ENCODE measurements at places on chromosomes 16 and 17.

GRCh38 chr16:8108991-8109509, 481.3 kb downstream of the TMEM114 start:
- DNase-seq, result no peak

GRCh38 chr17:40356990-40357881, 7.3 kb downstream of the GJD3 start:
- peak; percentile 40 for DNase-seq

DNA sequence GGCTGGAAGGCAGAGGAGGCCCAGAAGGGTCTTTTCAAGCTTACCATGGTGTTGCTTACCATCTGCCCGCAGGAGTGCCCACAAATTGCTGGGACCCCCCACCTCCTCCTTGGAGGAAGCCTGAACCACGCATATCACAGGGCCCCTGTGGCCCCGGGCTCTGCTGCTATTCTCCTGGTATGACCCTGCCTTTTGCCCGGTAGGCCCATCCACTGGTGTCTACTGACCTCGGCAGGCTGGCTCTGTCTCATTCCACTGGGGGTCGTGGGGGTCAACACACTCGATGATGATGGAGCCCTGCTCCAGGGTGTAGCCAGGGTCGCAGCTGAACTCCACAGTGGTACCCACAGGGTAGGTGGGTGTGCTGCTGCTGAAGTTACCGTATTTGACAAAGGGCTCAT, 8.2 kb upstream of the PHF12 start:
- no peak for DNase-seq

DNA sequence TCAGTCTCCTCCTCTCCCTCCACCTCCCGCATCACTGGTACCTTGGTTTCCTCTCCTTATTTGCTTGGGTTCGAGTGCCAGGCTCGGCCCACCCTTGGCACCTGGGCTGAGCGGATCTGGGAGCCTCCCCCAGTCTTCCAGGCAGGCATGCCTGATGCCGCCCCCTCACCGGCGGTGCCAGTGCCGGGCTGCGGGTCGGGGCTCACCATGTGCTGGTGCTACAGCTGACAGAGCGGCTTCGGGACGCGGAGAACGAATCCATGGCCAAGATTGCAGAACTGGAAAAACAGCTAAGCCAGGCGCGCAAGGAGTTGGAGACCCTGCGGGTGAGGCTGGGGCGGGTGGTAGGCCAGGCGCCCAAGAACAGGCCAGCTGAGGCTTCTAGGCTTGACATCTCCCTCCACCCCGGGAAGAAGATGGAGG, 19.2 kb downstream of the FMNL1 start:
- no peak for DNase-seq

- DNase-seq, result no peak
Observed at GRCh38 chr17:14331225-14331981, 30.5 kb downstream of the HS3ST3B1 start.

DNA sequence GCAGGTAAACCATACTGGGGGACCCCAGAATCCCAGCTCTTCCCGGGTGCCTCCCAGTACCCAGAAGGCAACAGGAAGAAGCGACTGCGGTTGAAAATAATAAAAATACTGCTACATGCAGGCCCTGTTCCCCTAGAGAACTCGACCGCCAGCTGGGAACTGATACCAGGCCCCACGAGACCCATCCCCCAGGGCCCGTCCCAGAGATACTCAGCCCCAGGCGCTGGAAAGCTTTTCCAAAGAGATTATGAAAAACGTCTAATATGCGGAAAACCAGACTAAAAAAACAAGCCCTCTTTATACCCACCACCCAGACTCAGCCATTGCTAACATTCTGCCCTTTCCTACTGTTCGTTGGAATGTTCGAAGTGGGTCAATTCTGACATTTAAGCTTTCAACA, 12.9 kb upstream of the MEAK7 start:
- no peak for DNase-seq

DNA sequence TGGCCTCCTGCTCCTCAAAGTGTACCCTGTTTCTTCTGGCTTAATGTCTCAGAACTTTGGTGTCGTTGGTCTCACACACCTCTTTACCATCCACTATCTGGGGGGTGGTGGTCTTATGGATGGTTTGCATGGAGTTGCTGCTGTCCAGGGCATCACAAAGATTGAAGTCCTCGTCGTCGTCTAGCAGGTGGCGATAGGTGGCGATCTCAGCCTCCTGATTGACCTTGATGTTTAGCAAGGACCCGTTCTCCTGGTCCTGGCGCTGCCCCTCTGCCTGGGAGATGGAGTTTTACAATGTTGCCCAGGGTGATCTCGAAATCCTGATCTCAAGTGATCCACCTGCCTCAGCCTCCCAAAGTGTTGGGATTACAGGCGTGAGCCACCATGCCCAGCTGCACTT, 31.1 kb upstream of the HELZ start:
- no peak for DNase-seq

DNA sequence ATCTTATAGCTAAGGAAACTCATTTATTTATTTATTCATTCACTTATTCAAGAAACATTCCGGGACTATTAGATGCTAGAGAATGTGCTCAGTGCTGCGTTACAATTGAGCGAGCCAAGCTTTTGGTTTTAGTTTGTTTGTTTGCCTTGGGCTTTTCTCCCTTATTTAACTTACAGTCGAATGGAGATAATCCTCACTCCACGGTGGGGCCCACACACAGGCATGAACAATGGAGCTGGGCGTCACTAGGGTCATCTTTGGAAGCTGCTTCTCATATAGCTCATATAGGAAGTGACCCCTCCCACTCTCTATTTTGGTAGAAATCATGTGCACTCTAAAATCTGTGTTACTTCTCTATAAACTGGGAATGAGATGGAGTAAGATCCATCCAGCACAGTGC, 210.0 kb downstream of the TMEM114 start:
- DNase-seq, result peak; percentile 26

DNA sequence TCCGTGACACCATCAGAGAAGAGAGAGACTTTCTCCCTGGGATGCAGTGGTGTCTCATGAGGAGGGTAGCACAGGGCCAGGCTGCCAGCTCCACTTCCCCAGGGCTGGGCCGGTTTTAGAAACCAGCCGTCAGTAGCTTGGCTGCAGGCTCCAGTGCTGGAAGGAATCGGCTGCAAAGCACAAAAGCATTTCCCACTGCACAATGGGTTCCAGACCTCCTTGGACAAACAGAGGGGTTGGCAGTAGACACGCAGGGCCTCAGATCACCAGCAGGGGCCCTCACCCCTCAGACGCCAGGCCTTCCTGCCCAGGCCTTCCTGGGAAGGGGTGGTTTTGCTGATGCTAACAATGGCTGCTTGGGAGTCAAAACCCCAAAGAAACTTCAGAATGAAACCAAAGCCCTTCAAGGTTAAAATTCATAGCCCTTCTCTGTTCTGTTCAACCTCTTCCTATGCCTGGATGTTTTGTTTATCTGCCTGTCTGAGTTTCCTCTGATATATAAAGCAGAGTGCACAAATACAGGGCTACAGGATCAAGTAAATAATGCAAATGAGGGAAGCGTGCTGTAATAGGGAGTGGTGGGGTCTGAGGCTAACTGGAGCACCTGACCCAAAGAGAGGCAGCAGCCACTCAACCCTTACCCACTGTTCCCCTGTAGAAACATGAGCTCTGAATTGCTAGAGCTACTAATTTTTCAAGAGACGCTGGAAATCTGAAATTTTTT, 26.2 kb downstream of the TEKT5 start:
- DNase-seq, result no peak

- no peak for DNase-seq
Observed at GRCh38 chr17:12301551-12301950, 280.9 kb downstream of the MAP2K4 start.

DNA sequence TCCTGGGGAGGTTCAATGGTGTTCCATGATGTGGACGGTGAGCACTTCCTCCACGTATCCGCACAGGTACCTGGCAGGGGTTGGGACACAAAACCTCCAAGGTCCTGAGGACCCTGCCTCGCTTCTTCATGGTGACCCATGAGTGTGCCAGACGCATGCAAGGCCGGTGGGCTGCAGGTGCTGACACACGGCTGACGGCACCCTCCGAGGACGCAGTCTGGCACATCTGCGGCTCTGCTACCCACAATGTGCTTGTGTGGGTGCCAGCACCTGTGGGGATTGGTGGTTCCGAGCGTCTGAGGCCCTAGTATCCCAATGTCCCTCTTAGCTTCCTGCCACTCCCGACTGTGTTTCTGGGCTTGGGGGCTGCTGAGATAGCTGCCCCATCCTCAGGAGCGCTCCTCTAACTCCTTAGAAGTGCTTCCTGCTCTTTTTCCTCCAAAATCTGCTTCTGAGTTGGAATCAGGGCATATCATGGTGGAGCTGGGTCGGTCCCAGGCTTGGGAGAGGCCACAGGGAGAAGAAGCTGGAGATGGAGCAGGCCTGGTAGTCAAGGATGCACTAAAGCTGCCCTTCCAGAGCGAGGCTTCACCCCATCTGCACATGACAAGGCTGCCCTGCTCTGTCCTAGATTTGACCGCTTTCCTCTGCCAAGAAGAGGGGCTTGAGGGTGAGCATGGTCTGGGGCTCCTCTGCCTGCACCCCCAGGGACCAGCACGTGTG, 1.6 kb downstream of the CYGB start:
- no peak for DNase-seq

DNA sequence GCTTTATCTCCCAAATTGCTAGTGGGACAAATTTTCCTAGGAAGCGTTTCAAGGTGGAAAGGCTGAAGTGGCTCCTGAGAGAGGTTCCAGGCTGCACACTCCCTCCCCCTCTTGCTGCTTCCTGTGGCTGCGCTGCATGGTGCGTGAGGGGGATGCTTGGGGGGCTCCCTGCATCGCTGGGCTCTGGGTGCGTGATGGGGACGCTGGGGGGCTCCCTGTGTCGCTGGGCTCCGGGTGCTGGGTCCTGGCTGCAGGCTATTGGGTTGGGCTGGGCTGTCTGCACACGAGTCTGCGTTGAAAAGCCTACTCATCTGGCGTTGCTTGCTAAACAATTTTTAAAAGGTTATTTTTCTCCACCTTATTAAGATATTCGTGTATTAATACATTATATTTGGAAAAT, 30.1 kb downstream of the NDEL1 start:
- DNase-seq, result no peak

DNA sequence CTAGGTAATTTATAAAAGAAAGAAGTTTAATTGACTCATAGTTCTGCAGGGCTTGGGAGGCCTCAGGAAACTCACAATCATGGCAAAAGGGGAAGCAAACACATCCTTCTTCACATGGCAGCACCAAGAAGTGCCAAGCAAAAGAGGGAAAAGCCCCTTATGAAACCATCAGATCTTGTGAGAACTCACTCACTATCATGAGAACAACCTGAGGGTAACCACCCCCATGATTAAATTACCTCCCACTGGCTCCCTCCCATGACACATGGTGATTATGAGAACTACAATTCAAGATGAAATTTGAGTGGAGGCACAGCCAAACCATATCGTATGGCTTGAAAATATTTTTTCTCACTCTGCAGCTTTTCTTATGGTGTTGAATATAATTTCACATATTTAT, 151.7 kb downstream of the ANKFN1 start:
- DNase-seq, result no peak

- no peak for DNase-seq
Observed at GRCh38 chr17:48462946-48463345, 32.9 kb upstream of the SKAP1 start.

GRCh38 chr17:76524598-76525512, 12.7 kb downstream of the CYGB start:
- DNase-seq, result peak; percentile 63

- peak; percentile 88 for DNase-seq
Observed at GRCh38 chr17:7634384-7634783, 4.4 kb downstream of the SHBG start.

DNA sequence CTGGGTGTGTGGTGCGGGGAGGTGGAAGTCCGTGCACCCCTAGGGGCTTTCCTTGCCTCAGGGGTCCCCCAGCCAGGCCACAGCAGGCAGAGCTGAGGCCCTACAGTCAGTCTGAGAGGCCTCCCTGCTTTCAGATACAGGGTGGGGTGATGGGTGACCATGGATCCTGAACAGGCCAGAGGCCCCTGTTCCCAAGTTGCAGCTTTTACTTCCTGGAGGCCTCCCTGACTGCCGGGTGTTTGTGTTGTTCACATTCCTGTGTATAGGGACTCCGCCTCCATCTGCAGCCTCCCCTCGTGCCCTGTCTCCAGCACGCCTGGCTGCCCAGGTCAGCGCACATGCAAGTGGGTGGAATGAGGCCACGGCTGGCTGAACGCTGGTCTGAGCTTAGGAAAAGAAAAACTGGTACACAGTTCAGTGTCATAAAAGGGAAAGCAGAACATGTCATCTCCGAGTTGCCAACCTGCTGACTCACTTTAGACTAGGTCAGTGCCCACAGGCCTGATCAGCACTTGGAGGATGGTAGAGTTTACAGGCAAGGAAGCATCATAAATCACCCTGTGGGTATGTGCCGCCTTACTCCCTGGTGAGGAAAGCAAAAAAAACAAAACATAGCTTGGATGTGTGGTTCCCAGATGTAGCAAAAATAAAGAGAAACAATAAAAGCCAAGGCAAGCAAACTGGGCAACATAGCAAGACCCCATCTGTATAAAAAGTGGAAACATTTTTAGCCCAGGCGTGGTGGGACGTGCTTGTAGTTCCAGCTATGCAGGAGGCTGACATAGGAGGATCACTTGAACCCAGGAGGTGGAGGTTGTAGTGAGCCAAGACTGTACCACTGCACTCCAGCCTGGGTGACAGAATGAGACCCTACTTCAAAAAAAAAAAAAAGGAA, 6.2 kb upstream of the SLC7A6 start:
- peak; percentile 88 for DNase-seq

GRCh38 chr16:28843766-28844165, 2.4 kb downstream of the TUFM start:
- no peak for DNase-seq

GRCh38 chr16:1965396-1966001, 873 bp upstream of the RPS2 start:
- no peak for DNase-seq

- DNase-seq, result no peak
Observed at GRCh38 chr16:17657045-17657444, 186.3 kb upstream of the XYLT1 start.

- DNase-seq, result peak; percentile 70
Observed at GRCh38 chr16:84788920-84789391, 30.8 kb upstream of the CRISPLD2 start.

GRCh38 chr16:68396481-68396880, 51.8 kb downstream of the SMPD3 start:
- DNase-seq, result peak; percentile 63

DNA sequence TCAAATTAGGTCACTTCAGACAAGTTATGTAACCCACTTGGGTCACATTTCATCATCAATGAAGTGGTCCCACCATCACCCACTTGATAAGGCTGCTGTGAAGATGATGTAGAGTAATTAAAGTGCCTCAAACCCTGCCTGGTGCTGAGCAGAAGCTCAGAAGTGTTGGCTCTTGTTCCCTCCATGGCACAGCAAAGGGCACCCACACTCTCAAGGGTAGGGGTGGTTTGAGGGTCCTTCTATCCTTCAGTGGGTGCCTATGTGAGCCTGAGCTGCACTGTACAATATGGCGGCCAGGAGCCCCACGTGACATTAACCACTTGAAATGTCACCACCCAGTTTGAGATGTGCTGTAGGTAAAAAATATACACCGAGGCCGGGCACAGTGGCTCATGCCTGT, 71.5 kb downstream of the CYTH1 start:
- no peak for DNase-seq

Measured in eye (tissue), 1 donor.